Aorta (tissue), 5 donors: ENCODE measurements at places on chromosomes 7 and 10. TPM values are rescaled to one million over a fixed set of nuclear protein-coding genes. Genes with fewer than 3 reads are reported as not detected.

- DNase-seq = no peak
These were observed 60.4 kb downstream of the FZD1 start for GRCh38 chr7:91324663-91325062.

The WNT8B gene
- total RNA-seq = not detected

- DNase-seq = peak; percentile 80
These were observed 1.1 kb downstream of the TET1 start for GRCh38 chr10:68560943-68561864.

DNA sequence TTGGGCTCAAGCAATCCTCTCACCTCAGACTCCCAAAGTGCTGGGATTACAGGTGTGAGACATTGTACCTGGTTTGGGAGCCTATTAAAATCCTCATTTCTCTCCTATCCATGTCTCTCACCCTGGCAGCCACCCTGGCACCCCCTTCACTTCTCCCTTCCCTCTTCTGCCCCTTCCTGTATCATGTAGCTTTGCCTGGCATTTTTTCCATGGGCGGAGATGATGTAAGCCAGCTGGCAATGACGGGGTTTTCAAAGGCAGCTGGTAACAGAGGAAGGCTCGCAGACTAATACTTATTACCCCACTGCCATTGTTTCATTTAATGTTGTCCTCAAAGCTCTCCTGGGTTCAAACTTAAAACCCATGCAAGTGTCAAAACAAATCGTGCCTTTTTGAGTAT is 61.9 kb downstream of the RGS10 start:
- DNase-seq = no peak

GRCh38 chr7:36670585-36671431 is 53.5 kb downstream of the AOAH start:
- DNase-seq = no peak

DNA sequence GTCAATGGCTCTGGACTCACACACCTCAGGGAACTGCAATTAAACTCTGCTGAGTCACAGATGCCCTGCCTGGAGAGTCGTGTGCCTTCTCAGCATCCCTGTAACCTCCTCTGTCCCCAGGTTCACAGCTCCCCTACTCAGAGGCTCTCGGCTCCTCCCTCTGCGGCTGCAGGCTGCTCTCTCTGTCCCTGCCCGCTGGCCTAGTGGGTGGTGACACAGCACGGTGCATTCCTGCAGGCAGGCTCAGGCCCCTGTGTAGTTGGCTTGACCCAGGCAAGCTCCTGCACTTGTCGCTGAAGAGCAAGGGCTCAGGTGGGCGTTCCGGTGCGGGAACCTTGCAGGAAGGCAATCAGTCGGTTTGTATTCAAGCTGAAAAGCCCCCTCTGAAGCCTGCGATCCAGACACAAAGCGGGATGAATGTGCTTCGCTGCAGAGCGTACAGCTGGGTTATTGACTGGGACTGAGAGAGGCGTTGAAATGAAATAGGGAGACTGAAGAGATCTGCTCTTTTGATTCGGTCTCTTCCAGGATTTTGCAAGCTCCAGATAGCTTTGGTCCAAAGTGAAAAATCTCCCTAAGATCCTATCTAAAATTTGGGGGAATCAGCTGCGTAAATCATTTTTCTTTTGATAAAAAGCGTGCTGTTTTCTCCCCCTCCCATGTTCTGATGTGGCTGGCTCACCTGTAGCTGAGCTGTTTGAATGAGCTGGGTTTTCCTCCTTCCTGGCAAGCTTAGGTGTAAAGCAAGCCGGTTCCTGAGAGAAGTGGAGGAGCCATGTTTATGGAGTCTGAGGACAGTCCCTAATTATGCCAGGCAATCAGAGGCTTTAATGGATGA is 208.7 kb upstream of the PHYHIPL start:
- peak; percentile 71 for DNase-seq

DNA sequence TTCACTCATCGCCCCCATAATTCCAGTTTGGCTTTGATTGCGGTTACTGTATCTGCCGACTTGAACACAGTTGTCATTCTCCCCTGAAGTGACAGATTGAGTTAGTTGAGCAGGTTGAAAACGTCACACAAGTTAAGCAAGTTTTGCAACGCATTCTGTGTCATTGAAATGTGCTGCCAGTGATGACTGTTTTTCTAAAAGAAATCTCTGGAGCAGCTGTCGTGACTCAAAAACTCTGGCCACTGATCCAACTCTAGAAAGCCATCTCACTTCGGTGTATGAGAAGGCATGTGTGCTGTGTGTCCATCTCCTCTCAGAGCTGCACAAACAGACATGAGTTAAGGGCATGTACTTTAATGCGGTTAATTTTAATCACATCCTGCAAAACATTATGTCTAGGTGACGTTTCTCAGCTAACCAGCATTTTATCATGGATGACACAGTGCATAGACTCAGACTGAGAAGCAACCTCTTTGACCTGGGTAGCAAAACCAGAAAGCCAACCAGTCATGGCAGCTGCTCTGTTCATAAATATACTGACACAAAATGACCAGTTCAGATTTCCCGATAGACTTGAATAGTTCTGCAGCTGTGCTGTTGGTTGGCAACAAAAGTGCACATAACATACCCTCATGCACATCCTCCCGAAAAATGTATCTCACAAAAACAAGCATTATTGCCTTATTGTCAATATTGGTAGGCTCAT is 69.3 kb downstream of the CSTF2T start:
- no peak for DNase-seq

DNA sequence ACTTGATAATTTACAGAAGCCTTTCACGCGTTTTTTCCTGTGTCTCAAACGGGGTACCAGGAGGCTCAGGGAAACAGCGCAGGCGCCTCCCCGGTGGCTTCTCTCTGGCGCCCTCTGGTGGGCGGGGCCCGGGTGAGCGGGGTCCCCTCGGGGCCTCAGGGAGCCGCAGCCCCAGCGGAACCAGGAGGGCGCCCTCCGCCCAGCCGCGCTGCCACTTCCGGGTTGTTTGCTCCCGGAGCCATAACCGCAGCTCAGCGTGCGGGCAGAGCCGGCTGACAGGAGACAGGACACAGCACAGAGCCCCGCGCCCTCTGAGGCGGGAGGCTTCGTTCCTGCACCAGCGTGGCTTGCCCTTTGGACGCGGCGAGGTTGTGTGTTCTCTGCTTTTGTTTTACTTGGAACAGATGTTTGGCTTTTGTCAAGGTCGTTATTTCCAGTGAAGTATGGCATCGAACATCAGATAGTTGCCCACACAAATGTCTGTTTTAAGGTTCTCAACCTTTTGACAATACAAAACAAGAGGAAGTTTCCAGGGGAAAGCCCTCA is 6.9 kb upstream of the CYP2E1 start:
- DNase-seq = peak; percentile 92

- no peak for DNase-seq
These were observed 49.9 kb downstream of the COA1 start for GRCh38 chr7:43679210-43680068.

DNA sequence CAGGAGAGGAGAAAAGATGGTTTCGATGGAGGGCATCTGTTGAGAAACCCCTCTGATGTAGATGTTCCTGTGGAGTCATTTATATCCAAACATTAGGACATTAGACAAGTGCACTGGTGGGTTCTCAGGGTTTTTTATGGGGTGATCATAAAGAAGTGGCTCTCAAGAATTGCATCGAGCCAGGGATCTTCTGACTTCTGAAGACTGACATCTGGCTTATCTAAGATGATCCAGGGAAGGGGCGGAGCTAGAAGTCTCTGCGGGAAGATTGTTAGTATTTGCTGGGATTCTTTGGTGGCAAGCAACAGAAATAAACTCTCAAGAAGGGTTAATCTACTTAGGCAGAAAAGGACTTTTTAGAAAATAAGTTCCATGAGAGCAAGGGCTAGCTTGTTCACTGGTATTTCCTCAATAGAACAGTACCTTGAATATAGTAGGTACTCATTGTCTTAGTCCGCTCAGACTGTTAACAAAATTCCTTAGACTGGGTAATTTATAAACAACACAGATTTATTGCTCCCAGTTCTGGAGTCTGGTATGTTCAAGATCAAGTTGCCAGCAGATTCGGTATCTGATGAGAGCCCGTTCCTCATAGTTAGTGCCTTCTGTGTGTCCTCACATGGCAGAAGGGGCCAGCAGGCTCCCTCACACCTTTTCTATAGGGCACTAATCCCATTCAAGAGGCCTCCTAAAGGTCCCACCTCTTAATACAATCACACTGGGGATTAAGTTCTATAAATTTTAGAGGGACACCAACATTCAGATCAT is 28.5 kb upstream of the SYPL1 start:
- no peak for DNase-seq

DNA sequence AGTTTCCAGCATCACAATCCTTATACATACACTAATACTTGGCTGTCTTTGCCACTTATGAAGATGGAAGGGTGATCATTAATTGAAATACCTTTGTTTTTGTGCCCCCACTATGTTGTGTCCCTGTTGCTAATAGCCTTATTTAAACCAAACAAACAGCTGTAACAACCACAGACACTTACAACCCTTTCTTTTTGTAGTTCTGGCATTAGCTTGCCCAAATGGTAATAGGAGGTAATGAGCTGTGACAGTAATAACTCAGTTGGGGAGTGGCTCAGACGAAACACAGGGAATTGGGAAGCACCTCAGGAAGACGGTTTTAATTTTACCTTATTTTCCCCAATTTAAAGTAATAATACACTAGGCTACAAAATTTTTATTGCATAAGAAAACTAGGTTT is 83.4 kb downstream of the MDFIC start:
- no peak for DNase-seq

The SEC31B gene
- 16.9 TPM for total RNA-seq

The CCDC146 gene
- total RNA-seq = 8.9 TPM

DNA sequence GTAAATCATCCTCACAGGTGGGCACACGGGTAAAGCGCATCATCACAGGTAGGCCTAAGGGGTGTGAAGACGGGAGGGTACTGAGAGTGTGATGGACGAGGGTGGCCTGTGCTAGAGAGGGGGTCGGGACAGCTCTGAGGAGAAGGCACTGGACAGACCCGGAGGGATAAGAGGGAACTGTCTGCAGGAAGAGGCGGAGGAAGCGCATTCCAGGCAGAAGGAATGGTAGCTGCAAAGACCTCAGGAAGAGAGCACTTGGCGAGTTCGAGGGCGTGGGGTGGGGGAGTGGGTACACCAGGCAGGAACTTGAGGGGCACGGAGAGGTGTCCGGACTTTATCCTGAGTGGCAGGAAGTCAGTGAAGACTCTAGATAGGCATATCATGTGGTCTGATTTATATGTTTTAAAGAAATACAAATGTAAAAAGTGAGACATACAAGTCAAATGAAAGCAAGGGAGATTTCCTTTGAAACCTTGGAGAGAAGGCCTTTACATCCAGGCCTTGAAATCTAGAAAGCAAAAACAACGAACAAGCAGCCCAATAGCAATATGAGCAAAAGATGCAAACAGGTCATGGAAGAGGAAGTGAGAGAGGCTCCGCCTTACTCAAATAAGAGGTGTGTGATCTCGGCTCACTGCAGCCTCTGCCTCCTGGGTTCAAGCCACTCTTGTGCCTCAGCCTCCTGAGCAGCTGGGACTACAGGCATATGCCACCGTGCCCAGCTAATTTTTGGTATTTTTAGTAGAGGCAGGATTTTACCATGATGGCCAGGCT is 3.6 kb downstream of the LHPP start:
- DNase-seq = no peak

DNA sequence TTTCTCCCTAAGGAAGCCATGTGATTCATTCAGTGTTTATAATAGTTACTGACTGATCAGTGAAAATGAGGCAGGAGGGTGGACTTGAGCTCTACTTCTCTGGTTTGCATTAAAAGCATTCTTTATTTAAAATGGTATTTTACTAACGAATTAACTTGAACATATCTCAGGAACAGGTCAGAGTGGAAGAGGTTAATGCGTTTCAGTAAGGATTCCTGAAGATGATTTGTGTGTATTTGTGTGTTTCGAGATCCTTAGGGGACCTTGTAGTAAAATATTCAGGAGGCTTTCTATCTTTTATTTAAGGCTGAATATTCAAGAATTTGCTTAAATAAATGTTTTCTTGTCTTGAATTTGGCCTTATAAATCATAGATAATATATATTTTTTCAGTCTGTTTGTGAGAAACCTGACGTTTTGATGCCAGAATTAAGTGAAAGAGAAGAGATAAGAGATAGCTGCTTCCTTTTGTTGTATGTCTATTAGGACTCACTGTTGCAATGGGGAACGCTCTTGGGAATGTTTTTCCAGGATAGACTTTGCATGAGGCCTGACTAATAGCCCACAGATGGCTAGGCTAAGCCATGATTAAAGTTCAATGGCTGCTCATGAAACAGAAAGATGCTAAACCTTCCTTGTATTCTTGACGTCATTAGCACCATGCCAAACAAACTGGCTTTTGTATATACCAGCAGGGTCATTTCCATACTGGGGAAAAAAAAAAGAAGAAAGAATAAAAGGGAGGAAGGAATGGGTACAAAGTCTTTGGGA is 93.8 kb upstream of the MTPN start:
- DNase-seq = no peak

The ABCA13 gene
- total RNA-seq = 0.12 TPM

- DNase-seq = no peak
These were observed 36.2 kb upstream of the MNX1 start for GRCh38 chr7:157046681-157047080.

DNA sequence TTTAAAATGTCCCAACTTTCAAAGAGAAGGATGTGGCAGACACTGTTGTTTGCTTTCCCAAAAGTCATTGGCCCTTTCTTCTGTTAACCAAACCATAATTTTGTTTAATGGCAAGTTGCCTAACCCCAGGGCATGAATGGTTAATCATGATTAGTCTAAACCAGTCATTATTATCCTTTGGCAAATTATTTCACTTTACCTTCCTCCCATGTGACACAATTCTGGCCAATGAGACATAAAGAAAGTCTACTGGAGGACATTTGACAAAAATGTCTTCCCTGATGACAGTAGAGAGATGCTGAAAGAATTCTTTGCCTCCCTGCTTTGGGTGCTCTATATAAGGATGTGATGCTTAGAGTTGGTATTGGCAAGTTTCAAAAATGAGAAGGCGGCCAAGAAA is 101.9 kb downstream of the PODXL start:
- DNase-seq = no peak

DNA sequence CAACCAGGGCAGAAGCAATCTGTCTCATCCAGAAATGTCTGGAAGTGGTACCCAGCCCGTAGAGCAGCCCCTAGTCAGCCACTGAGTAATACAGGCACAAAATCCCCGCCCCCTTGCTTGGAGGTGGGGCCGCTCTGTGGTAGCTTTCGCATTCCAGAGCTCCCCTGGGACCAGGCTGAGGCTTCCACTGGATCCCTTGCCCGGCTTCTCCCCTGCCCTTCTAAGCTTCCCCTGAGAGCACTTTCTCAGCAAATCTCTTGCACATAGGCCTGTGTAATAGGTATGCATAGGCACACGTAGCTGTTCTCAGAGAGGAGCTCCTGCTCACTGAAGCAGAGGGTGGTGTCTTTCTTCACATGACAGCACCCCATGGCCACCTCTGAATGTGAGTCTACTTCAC is 144.2 kb downstream of the BMS1 start:
- DNase-seq = no peak

The PIP gene
- total RNA-seq = not detected

GRCh38 chr7:49775949-49776443 is 2.6 kb downstream of the VWC2 start:
- DNase-seq = no peak

DNA sequence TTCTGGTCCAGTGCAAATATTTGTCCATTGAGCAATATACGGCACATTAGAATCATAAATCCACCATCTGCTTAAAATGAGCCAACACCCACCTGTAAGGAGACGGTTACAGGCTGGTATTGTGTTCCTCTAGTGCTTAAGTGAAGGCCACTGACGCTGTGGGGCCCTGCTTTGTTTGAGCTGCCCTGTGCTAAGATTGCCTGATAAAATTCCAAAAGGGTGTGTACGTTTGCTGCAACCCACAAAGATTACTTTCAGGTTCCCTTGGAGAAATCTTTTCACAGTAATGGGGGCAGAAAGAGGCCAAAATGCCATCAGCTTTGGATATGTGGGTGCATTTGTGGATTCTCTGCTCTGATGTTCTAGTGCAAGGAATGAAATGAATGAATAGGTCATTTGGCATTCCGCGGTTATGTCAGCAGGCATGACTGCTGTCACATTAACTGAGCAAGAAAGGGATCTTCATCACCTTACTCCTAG is 34.4 kb downstream of the AGR3 start:
- no peak for DNase-seq
